ENCODE measurements at places on chromosomes 2 and 18.
A peak's percentile ranks its signal among the peaks of the same experiment; 100 is the strongest.

GRCh38 chr2:204477358-204477950, 67.8 kb upstream of the PARD3B start:
- peak; percentile 38 for DNase-seq

GRCh38 chr2:27118525-27119329, at the start of gene CGREF1:
Gene CGREF1 (minus strand): TSS chr2:27119128. CDS start chr2:27104366, 14,762 bp downstream.
- DNase-seq: peak; percentile 14

GRCh38 chr2:28624793-28625701, 126.6 kb upstream of the PPP1CB start:
- peak; percentile 80 for DNase-seq

DNA sequence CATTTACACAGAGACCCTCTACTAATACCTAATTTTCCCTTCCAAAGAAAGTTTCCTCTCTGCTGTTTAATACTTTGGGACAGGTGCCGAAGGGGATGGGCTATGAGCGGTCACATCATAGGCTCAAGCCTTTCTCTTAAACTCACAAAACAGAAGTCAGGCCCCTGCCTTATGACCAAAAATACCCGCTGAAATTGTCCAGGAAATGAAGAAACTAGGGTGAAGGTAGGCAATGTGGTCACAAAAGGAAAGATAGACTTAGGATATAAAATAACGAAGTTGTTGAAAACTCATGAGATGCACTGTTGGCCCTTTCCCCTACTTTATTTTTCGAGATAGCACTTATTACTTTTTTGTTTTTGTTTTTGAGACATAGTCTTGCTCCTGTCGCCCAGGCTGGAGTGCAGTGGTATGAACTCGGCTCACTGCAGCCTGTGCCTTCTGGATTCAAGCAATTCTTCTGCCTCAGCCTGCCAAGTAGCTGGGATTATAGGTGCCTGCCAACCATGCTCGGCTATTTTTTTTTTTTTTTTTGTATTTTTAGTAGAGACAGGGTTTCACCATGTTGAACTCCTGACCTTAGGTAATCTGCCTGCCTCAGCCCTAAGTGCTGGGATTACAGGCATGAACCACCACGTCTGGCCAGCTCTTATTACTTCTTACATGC, 16.3 kb downstream of the SLC8A1 start:
- no peak for DNase-seq

DNA sequence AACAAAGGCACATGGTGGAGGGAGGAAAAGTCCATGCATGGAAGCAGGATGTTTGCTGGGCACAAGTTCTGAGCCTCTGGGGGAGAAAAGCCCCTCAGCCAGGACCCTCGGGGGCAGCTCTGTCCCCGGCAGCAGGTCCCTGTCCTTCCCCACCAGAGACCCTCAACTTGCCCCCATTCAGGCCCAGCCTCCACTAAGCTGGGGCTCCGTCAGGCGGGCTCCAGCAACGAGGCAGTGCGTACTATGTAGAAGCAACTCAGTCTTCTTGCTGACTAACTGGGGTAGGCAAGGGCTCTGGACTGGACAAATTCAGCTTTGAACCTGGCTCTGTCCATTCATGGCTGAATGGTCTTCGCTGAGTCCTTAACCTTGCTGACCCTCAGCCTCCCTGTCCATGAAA, 23.0 kb downstream of the CFAP65 start:
- DNase-seq: no peak

DNA sequence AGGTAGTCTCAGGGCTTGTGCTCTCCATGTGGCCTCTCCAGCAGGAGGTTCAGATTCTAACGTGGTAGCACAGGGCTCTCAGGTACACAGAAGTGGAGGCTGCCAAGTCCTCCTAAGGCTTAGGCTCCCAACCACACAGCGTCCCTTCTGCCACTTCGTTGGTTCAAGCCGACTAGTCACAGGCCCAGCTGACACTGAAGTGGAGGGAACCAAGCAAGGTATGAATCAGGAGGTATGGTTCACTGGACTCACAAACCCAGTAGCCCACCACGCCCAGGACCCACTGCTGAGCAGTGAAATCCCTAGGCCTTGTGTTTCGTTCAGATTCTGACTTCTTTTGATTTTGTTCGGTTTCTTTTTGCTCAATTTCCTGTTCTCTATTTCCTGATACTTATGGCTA, 46.0 kb upstream of the SEC11C start:
- DNase-seq: no peak

GRCh38 chr2:95292623-95293260, 4.4 kb upstream of the KCNIP3 start:
- DNase-seq: peak; percentile 41

DNA sequence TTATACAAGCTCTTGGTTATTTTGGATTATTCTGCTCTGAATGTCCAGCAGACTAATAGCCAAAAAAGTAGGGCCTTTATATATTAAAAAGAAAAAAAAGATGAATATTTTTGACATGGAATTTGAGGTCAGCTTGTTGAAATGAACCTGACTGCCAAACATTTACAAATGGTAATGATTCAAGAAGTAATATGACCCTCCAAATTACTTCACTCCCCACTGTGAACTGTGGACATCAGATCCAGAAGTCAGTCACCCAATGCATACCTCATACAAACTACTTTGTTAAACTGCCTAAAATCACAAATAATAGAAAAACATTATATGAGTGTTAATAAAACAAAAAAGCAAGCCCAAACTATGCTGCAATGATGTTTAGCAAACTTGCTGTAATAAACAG, 10.0 kb downstream of the EPG5 start:
- peak; percentile 71 for DNase-seq

GRCh38 chr2:219611306-219611705, 13.6 kb downstream of the STK11IP start:
- DNase-seq: no peak

- DNase-seq: peak; percentile 91
Measured at GRCh38 chr2:145157741-145158591, 638.0 kb upstream of the ZEB2 start.

GRCh38 chr2:100291152-100291970, 30.9 kb downstream of the LONRF2 start:
- DNase-seq: peak; percentile 92

GRCh38 chr2:223513771-223514455, 88.2 kb downstream of the SCG2 start:
- DNase-seq: peak; percentile 45

- DNase-seq: peak; percentile 29
Measured at GRCh38 chr2:106163948-106164545, 30.1 kb downstream of the UXS1 start.

- DNase-seq: no peak
Measured at GRCh38 chr2:47735912-47736311, 47.0 kb upstream of the MSH6 start.

Measured in EH (cell line).